Esophagus squamous epithelium (tissue), 5 donors: ENCODE measurements at places on chromosomes 2 and 18.

DNA sequence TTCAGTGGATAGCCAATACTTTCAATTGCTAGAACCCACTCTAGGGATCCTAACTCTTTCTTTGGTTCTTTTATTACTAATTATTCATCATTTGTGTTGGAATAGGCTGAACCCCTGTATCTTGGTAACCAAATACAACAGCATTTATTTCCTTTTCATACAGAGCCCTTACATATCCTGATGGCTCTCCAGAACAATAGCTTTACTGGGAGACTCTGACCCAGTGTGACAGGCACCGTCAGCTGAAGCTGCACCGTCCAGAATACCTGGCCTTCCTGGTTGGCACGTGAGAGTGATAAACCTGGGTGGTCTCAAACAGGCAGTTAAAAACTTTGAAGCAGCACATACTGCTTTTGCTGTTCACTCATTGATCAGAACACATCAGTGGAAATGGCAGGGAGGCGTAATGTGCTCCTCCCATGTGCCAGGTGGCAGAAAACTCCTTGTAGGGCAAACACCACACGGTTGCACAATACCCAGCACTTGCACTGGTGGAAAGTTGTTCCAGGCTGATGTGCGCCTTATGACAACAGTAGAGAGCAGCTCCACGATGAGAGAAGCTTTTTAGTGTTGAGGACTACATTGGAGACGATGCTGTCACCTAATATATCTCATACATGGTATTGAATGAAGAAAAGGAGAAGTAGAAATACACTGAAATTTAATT is 456.2 kb downstream of the PARD3B start:
- no peak for DNase-seq

- no peak for DNase-seq
Observed at GRCh38 chr18:61975526-61976326, 82.9 kb upstream of the RNF152 start.

- no peak for DNase-seq
Observed at GRCh38 chr18:54233228-54233625, 8.8 kb upstream of the MBD2 start.

- DNase-seq, result no peak
Observed at GRCh38 chr2:135227386-135227785, 175.3 kb downstream of the RAB3GAP1 start.

DNA sequence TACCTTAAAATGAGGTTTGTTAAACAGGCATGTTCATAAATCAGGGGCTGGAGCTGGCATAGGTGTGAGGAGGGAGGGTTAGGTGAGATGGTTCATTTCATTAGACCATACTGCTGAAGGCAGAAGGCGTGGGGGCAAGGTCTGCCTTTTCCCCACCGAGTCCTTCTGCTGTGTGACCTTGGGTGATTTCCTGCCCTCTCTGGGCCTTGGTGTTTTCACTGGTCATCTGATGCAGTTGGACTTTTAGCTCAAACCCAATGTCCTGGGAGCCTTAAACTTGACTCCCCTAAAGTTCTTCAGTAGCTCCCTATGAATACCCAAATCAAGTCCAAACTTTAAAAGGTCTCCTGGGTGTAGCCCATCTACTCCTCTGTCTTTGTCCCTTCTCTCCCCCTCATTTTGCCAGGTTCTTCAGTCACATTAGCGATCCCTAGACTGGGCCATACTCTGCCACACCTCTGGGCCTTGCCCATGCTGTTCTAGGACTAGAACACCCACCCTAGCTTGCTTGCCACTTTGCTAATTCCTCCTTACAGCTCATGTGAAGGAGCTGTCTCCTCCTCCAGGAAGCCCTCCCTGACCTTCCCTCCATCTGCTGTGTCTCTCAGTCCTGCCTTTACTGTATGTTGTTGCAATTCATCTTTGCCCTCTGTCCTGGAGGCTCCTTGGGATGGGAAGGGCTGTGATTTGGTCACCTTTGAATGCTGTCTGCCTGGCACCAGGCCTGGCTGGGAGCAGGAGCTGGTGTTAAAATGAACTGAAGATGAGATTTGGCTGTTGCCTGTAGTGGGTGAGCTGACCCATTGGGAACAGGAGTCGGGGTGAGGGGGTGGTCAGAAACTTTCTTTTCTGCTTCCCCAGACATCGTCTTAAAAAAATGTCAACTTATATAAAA is 85.4 kb upstream of the HS6ST1 start:
- no peak for DNase-seq

GRCh38 chr2:240412975-240413812 is 22.3 kb upstream of the GPC1 start:
- no peak for DNase-seq

GRCh38 chr2:84972932-84973331 is 2.0 kb downstream of the KCMF1 start:
- DNase-seq, result no peak

GRCh38 chr2:219526320-219527075 is 12.2 kb downstream of the ASIC4 start:
- DNase-seq, result no peak

GRCh38 chr2:85740193-85740592 is 13.6 kb upstream of the ATOH8 start:
- no peak for DNase-seq

DNA sequence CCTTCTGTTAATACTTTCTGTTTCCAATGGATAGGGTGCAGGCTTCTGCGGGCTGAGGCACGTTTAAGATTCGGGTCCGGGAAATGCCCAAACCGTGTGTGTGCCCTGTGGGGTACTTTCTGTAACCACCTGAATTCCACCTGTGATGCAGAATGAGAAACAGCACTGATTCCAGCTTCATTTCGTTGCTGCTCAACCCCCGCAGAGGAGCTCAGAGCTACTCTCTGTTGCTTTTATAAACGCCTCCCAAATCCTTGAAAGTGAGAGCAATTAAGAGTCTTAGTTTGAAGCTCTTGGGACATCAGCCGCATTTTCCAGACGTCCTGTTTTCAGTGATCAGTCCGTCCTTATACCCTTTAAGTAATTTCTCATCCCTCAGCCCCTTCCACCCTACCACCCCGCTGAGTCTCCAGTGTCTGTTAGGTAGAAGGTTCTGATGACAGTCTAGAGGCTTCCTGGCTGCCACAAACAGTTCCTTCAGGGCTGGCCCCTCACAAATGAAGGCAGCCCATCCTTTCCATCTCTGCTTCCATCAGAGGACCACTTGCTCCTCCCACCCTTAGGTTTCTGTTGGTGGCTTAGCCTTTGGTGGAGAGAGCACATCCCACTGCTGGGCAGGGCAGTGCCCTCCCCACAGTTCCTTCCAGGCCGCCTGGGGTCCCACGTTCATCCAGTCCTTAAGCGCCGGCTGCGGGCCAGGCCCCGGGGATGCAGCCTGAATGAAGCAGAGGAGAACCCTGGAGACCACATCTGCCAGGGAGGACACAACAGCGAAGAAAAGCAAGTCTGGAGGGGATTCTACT is 230.1 kb downstream of the SEPTIN10 start:
- DNase-seq, result no peak

DNA sequence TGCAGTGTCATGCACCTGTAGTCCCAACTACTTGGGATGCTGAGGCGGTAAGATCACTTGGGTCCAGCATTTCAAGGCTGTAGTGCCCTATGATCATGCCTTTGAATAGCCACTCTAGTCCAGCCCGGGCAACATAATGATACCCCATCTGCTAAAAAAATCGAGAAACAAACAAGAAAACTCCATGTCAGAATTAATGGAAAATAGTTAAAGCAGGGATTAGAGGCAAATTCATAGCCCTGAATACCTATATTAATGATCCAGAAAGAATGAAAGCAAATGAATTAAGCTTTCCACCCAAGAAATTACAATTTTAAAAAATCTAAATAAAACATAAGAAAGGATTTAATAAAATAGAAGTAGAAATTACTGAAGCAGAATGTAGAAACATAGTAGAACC is 143.0 kb downstream of the MYO3B start:
- no peak for DNase-seq

- no peak for DNase-seq
Observed at GRCh38 chr2:199336546-199336945, 121.2 kb downstream of the SATB2 start.

GRCh38 chr2:220270481-220271070 is 643.1 kb downstream of the SLC4A3 start:
- no peak for DNase-seq

- no peak for DNase-seq
Observed at GRCh38 chr2:14831458-14831857, 198.9 kb downstream of the LRATD1 start.

DNA sequence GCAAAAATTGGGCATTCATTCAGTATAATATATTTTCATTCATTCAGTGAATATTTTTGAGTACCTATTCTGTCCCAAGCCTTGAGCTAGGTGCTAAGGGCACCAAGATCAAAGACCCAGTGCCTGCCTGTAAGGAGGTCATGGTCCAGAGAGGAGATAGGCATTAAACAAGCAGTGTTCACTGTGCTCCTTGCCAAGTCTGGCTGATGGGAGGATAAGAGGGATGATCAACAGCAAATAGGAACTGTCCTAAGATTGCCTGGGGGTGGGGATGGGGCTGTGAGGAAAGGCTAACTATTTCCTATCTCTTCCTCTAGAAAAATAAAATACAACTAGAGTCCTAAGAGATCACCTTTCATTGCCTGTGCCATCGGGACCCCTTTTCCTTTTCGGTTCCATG is 60.4 kb downstream of the SETBP1 start:
- no peak for DNase-seq

- no peak for DNase-seq
Observed at GRCh38 chr18:44729631-44730101, 49.0 kb downstream of the SETBP1 start.

GRCh38 chr2:159073256-159073655 is 104.8 kb downstream of the TANC1 start:
- DNase-seq, result no peak

- DNase-seq, result no peak
Observed at GRCh38 chr18:79538635-79539034, 141.0 kb upstream of the CTDP1 start.

- no peak for DNase-seq
Observed at GRCh38 chr2:222283634-222284033, 15.2 kb downstream of the PAX3 start.

- no peak for DNase-seq
Observed at GRCh38 chr2:164257742-164258141, 363.5 kb downstream of the GRB14 start.

GRCh38 chr2:8893978-8894820 is 56.8 kb upstream of the KIDINS220 start:
- DNase-seq, result no peak

DNA sequence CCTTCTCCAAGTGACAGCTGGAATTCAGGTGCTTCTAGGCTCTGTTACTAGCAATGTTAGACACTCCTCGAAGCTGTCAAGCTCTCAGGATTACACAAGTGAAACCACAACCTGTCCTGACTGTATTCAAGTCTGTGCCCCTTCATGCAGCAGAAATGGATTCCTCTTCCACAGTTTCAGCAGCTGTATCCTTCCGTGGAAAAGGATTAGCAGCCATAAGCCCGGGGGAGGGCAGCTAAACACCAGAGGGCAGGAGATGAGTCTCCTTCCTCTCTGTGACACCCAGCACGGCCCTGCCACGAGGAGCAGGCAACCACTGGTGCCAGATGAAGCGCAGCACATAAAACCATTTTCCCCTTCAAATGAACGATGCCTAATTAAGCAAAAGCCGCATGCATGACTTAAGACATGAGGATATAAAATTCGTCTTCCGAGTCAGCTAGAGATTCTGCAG is 1.2 kb downstream of the ST3GAL5 start:
- DNase-seq, result peak; percentile 27

GRCh38 chr18:12656938-12657683 is 796 bp downstream of the SPIRE1 start:
- no peak for DNase-seq

GRCh38 chr18:63168287-63168686 is 151.3 kb downstream of the BCL2 start:
- no peak for DNase-seq

DNA sequence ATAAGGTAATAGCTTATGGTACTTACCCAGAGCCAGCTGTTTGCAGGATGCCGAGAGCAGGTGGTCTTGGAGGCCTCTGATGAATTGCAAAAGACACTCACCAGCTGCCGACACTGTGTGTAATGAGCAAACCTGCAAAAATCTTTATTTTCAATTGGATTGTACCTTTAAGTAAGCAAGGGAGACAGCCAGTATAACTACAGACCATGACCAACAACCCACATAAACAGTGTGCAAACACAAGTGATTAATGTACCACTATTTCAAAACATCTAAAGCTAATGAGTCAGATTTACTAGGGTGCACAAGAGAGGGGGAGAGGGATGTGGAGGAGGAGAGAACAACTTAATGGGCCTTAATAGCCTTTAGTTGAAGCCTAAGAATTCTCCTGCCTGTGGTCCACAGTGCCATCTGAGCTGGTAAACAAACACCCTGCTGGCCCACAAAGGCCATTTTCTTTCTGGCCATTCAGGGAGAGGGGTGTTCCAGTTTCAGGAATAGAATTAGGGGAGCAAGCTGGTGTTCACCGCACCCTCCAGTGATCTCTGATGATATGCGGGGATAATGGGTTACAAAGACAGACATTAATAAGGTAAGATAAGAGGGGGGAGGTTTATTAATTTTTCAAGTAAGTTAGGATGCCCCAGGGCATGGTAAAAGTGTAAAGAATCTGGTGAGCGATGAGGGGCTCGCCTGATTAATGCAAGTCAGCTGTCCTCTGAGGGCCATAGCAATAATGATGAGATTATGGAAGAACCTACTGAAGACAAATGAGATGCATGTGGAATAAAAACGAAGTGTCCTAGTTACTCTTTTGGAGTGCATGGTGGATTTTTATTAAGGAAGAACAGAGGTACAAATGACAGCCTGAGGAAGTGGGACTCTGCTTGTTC is 196.4 kb downstream of the HRH4 start:
- DNase-seq, result no peak

DNA sequence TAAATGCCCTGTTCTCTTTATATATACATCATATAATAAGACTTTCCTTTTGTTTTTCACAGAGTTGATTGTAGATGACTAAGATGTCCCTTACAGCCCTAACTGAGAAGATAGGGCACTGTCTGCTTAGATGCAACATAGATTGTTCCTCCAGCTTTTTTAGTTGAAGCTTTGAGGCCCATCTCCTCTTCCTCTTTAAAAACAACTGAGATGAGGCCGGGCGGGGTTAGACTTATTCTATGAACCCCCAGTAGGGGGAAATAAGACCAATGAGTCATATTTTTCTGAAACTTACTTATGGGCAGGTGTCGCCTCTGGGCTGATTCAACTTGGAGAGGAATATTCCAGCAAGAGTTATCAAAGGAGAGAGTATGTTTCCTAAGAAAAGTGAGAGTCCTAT is 84.6 kb downstream of the FBXO15 start:
- DNase-seq, result no peak

DNA sequence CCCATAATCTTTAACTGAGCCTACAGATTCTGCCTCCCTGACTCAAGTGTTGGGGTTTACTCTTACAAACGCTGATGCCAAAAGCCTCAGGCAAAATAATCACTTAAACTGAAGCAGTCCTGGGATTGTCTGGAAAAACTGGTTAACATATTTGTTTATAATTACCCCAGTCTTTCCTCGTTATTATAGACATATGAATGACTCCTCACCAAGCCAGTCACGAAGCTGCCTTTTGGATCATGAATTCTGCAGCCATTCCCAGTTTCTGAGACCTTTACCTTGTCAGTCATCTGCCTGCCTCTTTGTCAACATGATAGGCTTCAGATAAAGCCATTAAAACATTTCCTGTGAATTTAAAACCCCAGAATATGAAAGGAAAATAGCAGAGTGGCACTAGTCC is 46.4 kb downstream of the MREG start:
- DNase-seq, result no peak

GRCh38 chr2:14978845-14979244 is 346.3 kb downstream of the LRATD1 start:
- no peak for DNase-seq

- no peak for DNase-seq
Observed at GRCh38 chr18:48754559-48754958, 196.2 kb downstream of the SMAD7 start.

- no peak for DNase-seq
Observed at GRCh38 chr2:110115291-110116032, at the start of gene MALL. MALL (minus strand) TSS chr2:110115822; CDS start chr2:110115792, 30 bp downstream.
